ENCODE measurements at places on chromosomes 4 and X.
A peak's percentile ranks its signal among the peaks of the same experiment; 100 is the strongest.

DNA sequence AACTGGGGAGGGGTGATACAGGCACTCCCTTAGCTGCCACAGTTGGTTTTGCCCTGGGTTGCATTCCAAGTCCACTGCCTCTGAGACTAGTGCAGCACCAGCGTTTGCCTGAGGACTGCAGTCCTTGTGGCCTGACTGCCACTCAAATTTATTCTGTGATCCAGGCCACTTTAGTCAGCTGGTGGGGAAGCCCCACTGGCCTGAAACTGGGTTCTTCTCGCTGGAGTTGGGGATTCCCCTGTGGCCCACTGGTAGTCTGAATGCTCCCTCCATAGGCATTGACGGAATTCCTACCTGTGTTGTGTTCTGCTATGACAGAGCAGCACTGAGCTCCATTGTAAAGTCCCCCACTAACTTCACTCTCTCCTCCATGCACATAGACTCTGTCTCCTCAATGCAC lies 63.8 kb downstream of the PTPN13 start:
- no peak for DNase-seq

GRCh38 chr4:173543266-173543665 lies 13.2 kb upstream of the HAND2 start:
- DNase-seq = peak; percentile 64

GRCh38 chrX:19740744-19741143 lies 146.7 kb downstream of the SH3KBP1 start:
- DNase-seq = no peak

DNA sequence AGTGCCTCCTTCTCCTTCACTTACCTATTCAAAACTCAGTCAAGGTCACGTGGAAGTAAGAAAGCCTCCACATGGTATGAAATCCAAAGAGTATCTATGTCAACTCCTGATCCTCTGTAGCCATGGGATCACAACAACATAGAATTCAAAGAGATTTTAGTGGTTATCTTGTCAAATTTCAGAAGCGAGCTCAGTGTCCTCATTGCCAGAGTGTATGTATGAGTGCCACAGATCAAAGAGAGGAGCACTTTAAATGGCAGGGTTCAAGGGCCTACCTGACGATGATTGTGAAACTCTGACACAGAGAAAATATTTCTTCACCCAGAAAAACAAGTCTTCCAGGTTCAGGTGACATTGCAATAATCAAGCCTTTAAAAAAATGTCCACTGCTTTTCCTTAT lies 1.2 kb upstream of the ACE2 start:
- DNase-seq = no peak

- DNase-seq = no peak
These were observed 180.6 kb downstream of the FMR1NB start for GRCh38 chrX:148161701-148162100.

DNA sequence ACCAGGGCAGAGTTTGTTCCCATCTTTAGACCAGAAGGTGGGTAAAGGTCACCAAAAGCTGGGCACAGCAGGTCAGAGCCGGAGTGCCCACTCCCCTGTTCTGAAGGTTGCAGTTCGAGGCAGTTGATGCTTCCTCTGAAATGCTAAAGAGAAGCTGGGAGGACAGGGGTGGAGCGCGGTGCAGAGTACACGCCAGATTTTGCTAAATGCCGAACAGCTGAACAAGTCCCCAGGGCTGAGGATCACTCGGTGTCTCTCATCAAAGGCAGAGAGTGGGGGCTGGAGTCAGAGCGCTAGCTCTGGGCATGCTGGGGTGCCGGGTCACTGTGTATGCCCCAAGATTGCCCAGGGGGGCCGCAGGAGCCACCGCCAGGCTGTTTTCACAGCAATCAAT lies 197.0 kb downstream of the BCOR start:
- peak; percentile 72 for DNase-seq

- no peak for DNase-seq
These were observed 218.0 kb upstream of the AGTR2 start for GRCh38 chrX:115952417-115953092.

GRCh38 chr4:62517716-62518115 lies 1317.6 kb downstream of the ADGRL3 start:
- no peak for DNase-seq

GRCh38 chrX:17459661-17460060 lies 84.7 kb downstream of the NHS start:
- peak; percentile 64 for DNase-seq

GRCh38 chr4:148332486-148332885 lies 109.7 kb downstream of the NR3C2 start:
- DNase-seq = peak; percentile 5

DNA sequence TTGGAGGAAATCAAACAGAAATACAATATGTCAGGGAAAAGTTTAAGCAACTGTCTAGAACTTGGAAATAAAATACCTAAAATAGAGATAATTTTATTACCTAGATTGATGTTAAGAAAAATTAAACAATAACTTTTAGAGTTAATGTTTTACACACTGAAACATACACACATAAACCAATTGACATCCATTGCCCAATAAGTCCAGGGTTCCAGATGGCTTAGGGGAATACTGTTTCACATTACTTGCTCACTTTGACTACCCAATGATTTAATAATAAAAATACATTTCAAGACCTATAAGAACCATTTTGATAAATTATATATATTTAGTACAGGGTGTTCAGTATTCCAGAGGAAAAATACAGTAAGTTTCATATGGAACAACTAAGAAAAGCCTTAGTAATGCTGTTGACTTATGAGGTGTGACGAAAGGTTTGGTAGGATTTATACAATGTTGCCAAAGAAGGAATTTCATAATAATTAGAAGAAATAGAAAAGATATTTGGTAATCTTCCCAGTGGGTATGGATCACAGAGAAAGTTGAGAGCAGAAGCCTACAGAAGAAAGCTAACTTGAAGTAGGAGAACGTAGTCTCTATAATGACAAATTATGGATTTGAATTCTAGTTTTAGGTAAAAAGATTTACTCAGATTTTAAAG lies 23.0 kb upstream of the UGT2B4 start:
- DNase-seq = no peak

DNA sequence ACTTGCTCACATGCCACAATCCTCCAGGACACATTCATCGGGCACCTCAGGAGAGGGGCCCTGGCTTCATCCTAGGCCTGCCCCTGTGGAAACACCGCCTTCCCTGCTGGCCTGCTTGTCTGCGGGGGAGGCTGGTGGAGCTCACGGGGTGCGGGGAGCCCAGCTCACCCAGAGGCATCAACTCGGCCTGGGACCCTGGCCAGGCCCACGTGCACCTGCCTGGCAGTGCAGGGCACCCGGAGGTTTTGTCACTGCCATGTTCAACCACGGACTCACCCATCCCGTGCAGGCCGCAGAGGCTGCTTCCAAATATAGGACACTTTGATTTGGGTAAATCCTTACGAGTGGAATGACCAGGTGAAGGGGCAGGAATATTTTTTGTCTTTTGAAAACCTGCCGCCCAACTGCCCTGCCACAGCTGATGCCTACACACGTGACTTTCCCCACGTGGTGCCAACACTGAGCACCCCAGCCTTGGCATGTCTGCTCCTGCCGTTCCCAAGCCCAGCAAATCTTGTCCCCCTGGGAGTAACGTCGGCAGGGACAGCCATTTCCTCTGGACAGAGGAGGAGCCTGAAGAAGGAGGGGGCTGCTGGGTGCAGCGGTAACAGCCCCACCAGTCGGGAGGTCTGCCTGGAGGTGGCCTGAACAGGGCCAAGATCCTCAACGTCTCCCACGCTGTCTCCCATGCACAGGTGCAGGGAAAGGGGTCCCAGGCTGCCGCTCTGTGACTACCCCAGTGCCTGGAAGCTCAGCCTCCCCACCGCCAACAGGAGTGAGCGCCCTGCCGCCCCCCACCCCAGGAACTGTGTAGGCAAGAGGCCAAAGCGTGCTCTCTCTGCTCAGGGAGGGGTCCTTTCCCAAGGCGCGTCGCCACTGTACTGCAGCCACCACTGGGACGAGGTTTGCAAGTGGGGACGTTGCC lies 8.5 kb downstream of the MXD4 start:
- DNase-seq = peak; percentile 38

GRCh38 chr4:2436301-2436700 lies 17.5 kb downstream of the CFAP99 start:
- peak; percentile 49 for DNase-seq

DNA sequence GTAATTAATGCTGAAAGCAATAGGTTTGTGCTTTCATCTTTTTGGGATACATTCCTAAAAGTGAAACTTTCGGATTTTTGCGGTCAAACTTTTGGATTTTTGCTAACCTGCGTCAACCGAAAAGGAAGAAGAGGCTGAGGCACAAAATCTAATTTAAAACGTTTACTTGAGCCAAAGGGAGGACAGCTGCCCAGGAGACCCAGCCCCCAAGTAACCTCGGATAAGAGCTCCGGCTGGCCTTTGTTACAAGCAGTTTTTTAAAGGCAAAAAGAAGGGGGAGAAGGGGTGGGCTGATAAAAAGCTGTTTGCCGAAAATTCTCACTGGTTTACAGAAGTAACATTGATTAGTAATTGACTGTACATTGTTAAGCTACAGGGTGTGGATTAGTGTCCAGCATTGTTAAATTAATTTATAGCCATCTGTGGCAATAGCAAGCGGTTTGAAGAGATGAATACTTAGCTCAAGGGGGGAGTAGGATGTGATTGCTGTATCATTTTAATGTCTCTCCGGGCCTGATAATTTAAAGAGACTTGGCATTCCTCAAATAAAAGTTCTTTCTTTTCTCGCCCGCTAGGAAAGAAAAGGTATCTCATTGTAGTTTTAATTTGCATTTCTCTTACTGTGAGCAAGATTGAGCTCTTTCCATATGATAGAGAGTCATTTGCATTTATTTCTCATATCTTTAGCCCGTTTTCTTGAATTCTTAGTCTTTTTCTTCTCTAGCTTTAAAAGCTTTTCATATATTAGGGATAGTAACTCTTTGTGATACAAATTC lies 59.1 kb upstream of the USP9X start:
- peak; percentile 72 for DNase-seq

DNA sequence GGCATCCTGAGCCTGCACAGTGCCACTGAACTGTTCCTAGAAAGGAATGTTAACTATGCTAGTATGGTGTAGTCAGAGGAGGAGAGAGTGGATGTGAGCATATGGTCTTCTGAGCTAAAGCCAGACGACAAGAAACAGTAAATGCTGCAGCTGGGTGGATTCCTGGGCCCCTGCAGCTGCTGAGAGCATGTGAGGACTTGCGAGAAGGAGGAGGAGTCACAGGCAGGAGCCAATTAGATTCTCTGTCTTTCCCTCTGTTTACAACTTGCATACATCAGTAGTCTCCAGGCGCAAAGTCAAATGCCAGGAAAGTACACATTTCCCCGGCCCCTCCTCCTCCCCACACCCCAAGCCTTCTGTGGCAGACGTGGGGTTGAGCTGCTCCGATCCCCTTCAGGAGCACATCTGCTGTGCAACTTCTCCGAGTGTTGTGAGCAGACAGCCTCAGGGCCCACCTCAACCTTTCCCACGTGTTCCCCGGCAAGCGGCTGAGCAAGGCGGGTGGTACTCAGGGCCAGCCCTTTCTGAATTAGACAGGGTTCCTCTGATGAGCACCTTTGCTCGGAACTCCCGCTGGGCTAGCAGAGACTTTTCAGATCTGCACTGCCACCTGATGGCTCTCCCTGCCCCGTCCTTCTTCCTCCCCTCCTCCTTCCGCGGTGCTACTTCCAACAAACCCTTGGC lies 108.7 kb upstream of the ATP6AP2 start:
- DNase-seq = peak; percentile 75

GRCh38 chrX:17038681-17039161 lies 92.3 kb downstream of the REPS2 start:
- peak; percentile 46 for DNase-seq

DNA sequence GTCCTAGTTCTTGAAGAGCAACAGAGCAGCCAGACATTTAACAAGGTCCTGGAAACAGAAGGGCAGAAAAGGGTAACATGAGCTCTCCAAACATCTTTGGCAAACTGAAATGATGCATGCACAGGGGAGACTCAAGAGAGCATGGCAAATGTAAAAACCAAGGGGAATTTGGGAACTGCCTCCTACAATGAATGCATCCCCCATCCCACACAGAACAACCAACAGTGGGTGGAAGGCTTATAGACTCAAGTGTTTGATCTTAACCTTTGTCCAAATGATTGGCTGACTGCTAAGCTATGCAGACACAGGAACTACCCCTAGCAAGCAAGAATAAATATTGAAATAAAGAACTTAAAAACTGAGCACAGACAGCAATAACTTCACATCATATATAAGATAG lies 74.4 kb downstream of the CENPC start:
- no peak for DNase-seq

GRCh38 chr4:112173593-112174558 lies 28.6 kb downstream of the FAM241A start:
- DNase-seq = peak; percentile 25

DNA sequence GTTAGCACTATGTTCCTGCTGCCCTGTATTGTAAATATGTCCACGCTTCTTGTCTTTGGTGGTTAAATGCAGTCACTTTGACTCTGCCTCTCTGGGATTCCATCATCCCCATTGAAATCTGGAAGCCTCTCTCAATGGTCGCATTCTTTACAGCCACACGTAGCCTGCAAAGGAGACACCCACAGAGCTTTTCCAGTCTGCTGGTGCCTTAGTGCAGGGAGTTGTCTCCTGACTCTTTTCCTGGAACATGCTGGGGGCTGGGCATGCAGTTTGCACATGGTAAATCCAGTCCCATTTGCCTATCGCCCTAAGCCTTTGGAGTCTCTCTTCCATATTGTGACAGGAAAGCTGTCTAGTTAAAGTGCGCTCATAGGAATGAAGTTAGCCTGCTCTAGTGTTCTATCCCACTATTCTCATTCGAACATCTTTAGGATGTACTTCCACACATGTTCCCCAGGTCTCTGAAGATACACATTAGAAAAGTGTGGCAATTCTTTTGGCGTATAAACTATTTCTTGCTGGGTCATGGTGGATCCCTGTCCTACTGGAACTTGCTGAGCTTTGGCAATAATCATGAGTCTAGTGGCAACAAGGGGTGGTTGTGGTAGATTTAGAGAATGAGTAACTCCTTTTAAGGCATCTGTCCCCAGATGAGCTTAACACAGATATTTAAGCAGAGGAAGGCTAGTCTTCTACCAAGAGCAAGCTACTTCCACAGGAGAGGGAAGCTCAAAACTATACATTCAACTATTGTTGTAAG lies 33.7 kb downstream of the COQ2 start:
- no peak for DNase-seq

DNA sequence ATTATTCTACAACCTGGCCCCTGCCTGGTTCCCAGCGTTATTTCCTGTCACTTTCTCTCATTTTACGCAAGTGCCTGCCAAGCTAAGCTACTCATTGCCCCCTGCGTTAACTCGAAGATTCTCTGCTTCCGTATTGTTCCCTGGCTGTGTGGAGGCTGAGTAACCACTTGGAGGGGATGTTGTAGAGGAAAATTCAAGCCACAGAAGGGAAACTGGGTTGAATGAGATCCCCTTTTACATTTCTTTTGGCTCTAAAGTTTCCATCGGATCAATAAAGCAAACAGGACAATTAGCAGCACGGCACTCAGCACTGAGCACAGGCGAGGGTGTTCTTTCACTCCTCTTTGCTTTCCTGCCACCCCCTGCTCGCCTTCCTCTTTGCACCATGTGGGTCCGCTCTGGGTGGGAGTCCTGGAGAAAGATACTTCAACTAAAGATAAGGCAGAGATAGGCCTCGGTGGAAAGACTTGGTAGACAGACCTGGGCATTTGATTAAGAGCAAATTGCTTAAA lies 4.2 kb upstream of the TMSB4X start:
- no peak for DNase-seq

- DNase-seq = peak; percentile 26
These were observed 454 bp downstream of the LETM1 start for GRCh38 chr4:1855333-1856070.
